ENCODE measurements at places on chromosomes 2 and 18. TPM values are rescaled to one million over a fixed set of nuclear protein-coding genes. Genes with fewer than 3 reads are reported as not detected.

GRCh38 chr2:237140689-237141285, 55.1 kb downstream of the COPS8 start:
- DNase-seq = no peak

GRCh38 chr18:3690764-3691066, 240.7 kb downstream of the TGIF1 start:
- DNase-seq = no peak

DNA sequence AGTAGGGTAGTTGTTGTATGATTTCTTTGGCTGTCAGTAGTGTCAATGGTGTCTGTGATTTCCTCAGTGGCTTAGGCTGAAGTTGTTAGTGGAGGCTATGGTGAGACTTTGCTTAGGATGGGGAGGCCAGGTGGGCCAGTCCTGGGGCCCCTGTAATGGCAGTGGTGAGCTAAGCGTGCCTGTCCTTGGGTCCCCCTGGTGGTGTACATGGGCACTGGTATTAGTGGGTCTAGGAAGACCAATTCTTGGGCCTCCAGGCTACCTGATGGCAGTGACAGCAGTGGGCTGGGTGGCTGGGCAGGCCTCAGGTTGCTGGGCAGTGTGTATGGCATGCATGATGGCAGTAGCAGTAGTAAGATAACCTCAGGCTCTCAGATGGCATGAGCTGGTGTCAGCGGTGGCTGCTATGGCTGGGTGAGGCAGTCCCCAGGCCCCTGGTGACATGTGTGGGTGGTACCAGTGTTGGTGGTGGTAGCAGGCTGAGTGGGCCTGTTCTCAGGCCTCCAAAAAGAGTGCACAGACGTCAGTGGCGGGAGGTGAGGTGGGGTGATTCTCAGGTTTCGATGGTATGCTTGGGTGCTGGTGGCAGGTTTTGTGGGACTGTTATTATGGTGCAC, 103.2 kb downstream of the KLHL14 start:
- no peak for DNase-seq

DNA sequence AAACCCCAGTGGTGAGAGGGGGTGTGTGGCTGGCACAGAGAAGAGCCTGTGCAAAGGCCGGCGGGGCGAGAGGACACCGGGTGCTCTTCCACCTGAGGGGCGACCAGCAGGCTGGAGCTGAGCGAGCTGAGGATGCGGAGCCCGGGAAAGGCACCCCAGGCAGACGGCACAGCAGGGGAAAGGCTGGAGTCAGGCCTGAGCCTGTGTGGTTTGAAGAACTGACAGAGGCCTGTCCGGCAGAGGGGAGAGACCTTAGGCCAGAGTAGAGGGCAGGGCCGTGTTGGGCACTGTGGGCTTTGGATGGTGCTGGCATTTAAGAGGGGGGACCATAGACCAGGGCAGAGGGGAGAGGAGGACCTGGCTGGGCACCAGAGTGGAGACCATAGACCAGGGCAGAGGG, 149.8 kb downstream of the RTP5 start:
- no peak for DNase-seq

DNA sequence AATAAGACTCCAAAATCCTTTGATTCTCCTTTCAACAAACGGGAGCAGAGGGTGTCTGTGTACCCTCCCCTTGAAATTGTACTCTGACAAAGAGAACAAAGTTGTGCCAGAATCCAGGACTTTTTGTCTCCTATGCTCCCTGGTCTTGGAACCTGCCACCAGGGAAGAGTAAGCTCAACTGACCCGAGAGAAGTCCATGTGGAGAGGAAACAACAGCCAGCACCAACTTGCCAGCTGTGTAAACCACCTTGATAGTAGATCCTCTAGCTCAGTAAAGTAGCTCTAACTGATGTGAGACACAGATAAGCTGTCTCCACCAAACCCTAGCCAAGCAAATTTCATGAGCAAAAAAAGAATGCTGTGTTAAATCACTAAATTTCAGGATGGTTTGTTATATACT, 46.9 kb downstream of the LNPK start:
- no peak for DNase-seq

DNA sequence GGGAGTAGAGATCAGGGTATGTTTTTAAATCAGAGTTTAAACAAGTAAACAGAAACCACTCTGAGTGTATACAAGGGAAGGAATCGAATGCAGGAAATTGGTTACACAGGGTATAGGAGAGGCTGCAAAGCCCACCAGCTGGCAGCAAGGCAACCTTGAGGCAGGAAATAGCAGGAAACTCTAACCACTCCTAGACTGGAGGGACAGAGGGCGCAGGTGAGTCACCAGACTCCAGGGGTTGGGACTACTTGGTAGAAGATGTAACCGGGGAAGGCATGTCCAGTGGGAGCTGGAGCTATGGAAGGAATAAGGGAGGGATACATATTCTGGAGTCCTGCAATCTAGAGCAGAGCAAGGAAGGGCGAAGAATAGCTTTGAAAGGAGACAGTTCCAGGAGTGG, 152.3 kb downstream of the MEIS1 start:
- peak; percentile 38 for DNase-seq

GRCh38 chr2:120525056-120526046, 179.4 kb downstream of the INHBB start:
- DNase-seq = no peak

- peak; percentile 31 for DNase-seq
Observed at GRCh38 chr2:100104718-100105677, 37.4 kb downstream of the AFF3 start.

DNA sequence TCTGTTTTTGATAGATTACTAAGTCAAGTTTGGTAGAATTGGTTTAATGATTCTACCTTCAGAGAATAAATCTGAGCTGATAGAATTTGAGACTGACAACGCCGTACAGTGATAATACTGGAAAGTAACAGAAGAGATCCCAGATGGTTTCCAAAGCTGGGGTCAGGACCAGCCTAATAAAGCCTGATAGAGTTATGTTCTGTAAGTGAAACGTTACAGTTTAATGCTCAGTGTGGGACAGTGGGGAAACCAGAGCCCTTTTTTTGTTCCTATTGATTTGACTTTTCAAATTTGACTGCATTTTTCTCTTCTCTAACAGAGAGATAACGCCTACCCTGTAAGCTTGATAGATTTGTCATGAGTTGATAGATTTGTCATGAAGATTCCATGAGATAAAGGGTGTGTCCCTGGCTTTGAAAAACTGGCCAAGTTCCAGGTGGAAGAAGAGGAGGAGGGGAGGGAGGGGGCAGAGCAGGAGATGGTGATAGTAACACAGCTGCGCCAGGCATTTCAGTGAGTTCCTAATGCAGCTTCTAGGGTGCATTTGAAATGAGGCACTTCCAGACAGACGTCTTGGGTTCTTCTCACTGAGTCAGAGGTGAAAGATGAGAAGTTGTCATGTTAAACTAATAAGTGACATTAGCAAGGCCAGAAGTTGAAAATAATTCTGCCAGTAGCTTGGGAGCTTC, 65.1 kb downstream of the CERS6 start:
- DNase-seq = no peak

GRCh38 chr2:132680544-132680943, 10.5 kb upstream of the LYPD1 start:
- DNase-seq = no peak

GRCh38 chr18:69935319-69936190, 12.1 kb downstream of the CD226 start:
- DNase-seq = no peak

- DNase-seq = no peak
Observed at GRCh38 chr18:69490813-69491212, 90.1 kb downstream of the DOK6 start.

DNA sequence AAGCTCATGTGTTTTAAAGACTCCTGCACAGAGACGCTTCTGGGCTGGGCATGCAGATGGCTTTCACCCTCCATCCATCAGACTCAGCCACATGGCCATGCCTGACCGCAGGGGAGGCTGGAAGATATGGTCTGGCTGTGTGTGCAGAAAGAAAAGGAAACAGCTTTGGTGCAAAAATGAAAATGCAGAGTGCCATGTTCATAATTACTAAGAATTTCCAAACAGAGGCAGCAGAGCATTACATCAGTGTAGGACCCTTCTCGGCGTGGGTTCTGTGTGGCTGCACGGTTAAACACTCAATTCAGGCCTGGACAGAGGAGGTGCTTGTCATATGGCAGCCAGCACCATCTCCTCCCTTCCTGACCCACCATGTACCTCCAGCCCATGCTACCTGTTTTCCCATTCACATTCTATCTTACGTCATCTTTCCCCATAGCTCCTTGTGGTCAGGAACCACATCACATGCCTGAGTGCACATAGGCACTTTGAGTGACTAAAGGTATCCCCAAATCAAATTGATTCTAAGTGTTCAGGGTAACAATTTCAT, 200.3 kb upstream of the ID2 start:
- no peak for DNase-seq

The XIRP2 gene
- not detected for total RNA-seq

The BUB1 gene
- total RNA-seq = 0.72 TPM

Data from ovary (tissue), 10 donors.